ENCODE measurements at places on chromosomes 6 and 20.
A peak's percentile ranks its signal among the peaks of the same experiment; 100 is the strongest.

DNA sequence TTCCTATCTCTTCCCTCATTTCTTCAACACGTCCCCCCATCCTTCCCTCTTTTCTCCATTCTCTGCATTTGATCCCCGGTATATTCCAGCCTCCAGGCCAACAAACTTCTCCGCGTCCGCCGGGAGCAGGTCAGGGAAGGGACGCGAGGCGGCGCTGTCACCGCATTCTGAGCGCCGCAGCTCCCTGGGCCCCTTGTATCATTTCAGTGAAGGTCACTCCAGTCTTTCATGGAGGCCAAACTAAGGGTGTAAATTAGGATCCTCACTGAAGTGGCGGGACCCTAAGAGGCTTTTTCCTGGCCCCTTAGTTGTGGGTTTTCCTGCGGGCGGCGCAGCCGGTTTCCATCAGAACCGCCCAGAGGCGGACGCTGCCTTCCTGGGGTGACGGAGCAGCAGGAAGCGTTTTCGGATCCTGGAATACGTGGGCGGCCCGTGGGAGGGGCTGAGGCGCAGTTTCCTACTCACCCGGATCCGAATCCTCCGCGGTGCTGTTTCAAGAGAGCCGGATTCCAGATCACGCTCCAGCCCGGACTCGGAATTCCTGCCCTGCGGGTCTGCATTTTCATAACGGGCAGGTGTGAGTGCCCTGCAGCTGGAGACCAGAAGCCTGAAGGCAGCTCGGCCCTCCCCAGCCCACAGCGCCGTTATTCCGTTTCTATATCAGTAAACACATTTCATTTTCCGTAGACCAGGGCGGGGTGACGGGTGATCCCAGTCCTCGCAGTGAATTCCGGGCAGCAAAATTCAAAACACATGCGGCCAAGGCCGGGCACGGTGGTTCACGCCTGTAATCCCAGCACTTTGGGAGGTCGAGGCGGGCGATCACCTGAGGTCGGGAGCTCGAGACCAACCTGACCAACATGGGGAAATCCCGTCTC is 3.6 kb upstream of the MICA start:
- peak; percentile 75 for DNase-seq

DNA sequence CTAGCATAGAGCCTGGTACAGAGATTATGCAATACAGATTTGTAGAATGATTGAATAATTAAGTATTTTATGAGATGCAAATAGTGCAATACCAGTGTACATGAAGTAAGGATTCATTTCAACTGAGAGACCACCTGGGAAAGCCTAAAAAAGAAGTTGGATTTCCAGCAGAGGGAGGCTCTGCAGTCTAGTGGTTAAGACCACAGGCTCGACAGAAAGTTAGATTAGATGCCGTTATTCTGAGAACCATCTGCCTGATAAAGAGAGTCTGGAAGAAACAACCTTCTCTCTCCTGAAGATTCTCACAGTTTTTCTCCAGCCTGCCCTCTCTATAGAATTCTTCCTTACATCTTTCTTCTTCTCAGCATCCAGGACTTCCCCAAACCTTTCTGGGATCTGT is 13.6 kb upstream of the TNFRSF21 start:
- DNase-seq, result no peak

- DNase-seq, result no peak
These were observed 53.6 kb downstream of the KAT14 start for GRCh38 chr20:18191306-18191705.

GRCh38 chr6:150332939-150333584 is 35.8 kb upstream of the IYD start:
- no peak for DNase-seq

DNA sequence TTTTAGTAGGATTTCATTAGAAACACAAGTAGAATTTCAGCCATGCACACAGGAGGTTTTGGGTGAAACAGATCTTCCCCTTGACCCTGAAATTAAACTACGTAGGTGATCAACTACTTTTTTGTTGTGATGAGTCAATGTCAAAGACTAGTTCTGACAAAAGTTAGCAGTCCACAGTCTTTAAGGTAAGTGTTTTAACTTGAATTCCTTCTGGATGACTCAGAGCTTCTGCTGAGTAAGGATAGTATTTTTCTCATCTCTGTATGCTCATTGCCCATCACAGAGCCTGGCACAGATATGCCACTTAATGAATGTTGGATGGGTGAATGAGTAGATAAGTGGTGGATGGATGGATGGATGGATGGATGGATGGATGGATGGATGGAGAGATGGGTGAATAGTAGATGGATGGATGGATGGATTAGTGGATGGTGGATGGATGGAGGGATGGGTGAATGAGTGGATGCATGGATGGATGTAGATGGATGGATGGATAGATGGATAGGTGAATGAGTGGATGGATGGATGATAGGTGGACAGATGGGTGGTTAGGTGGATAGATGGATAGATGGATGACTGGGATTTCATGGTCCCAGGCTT is 165.3 kb downstream of the ZMYND8 start:
- DNase-seq, result no peak

GRCh38 chr20:20711413-20711812 is 1.0 kb downstream of the RALGAPA2 start:
- DNase-seq, result no peak

DNA sequence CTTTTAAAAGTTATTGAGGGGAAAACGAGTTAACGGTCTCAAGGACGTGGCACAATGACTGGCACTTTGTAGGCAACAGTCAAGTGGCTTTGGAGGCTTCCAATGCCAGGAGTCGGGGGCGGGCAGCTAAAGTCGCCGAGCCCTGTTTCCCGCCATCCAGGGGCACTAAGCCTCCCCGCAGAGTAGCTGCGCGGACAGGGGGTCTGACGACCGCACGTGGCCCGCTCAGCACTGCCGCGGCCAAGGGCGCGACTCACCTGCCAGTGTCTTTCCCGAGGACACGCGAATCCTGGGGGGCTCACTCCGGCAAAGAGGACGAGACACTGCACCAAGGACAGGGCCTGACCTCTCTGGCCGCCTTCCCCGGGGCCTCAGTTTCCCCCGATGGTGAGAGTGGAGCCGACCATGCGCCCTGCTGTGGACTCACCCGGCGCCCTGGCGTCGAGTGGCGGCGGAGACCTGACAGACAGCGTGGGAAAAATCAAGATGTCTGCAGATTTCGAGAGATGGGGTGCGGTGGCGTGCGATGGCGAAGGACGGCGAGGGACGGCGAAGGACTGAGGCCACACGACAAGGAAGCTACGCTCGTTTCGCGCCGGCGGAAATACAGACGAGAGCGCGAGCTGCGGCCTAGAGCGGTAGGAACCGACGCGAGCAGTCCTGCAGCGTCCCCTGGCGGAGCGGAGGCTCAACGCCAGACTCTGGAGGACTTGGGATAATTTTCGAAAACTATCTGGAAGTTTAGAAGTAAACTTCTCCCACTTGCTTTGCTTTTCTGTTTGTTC is at the start of gene SNHG17:
Gene SNHG17 (minus strand): TSS at position 559 of the 785 bp plus-strand sequence.
- peak; percentile 94 for DNase-seq

DNA sequence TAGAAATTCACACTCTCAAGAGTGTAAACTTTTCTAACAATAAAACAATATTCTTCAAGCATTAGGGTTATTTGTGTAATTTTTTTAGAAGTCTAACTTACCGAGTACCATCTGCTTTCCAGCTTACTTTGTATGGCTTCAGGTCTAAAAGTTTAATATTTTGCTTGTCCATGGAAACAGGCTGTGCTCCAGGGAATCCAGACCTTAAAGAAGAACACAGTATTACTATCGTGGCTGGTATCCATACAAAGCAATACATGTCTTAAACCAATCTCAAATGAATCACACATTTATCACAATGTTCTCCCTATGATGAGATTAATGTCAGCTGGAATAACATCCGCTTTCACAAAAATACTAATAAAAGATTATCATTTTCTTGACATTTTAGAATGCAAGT is 73.0 kb downstream of the RNGTT start:
- DNase-seq, result no peak

DNA sequence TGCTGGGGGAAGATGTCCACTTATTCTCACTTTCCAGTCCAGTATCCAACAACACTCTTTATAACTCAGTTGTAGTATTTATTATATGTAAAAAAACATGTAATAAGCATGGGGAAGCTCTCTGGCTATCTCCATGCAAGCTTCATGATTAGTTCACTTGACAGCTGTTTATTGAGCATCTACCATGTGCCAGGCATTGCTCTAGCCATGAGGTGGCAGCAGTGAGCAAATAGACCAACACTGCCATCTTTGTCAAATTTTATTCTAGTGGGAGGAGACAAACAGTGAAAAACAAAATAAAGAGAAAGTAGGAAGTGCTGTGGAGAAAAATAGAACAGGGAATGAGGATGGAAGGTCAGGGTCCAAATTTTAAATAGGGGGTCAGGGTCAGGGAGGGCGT is 131.8 kb downstream of the CFAP61 start:
- DNase-seq, result no peak

- no peak for DNase-seq
These were observed 285.0 kb upstream of the SPTLC3 start for GRCh38 chr20:12723811-12724210.
